ENCODE measurements at places on chromosomes 1 and 21.

DNA sequence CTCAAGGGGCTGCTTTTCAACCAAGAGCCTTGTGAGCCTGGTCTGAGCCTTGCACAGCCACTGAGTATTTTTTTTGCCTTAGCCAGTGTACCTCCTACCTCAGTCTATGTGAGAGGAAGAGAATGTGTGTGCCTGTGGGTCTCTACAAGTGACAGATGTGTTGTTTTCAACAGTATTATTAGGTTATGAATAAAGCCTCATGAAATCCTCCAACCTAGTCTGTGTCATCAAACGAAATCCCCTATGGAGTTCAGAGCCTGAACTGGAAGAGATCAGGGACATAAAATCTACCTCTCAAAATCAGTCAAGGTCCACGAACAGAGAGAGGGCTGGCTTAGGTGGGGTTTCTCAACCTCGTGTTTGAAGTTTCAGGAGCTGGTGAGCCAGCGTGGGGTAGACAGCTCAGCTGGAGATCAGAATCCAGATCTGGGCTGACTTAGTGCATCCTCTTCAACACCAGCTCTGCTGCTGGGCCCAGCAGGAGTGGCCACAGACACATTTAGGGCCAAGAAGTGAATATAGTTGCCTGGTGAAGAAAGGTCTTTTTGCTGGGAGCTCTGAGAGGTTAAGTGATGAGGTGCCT lies 8.2 kb downstream of the XKR8 start:
- no peak for DNase-seq

DNA sequence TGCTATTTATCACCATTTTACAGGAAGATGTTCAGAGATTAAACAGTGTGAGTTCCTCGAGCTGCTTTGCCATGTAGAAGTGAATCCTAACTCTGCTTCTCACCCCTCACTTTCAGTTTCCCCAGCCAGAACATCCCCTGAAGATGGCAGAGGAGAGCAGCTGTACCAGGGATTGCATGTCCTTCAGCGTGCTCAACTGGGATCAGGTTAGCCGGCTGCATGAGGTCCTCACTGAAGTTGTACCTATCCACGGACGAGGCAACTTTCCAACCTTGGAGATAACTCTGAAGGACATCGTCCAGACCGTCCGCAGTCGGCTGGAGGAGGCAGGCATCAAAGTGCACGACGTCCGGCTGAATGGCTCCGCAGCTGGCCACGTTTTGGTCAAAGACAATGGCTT lies 16.9 kb downstream of the TENT5C start:
- no peak for DNase-seq

- DNase-seq: no peak
These were observed 307.8 kb upstream of the USP25 start for GRCh38 chr21:15421947-15422346.

DNA sequence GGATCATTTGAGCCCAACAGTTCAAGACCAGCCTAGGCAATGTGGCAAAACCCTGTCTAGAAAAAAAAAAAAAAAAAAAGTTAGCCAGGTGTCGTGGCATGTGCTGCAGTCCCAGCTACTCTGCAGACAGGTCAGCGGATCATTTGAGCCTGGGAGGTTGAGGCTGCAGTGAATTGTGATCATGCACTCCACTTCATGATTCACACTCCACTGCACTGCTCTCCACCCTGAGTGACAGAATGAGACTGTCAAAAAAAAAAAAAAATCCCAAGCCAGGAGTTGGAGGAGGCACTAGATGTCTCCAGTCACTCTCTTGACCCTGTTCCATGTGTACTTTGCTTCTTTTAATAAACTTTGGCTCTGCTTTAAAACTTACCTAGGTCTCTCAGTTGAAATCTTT lies 51.0 kb upstream of the OLFM3 start:
- peak; percentile 25 for DNase-seq

DNA sequence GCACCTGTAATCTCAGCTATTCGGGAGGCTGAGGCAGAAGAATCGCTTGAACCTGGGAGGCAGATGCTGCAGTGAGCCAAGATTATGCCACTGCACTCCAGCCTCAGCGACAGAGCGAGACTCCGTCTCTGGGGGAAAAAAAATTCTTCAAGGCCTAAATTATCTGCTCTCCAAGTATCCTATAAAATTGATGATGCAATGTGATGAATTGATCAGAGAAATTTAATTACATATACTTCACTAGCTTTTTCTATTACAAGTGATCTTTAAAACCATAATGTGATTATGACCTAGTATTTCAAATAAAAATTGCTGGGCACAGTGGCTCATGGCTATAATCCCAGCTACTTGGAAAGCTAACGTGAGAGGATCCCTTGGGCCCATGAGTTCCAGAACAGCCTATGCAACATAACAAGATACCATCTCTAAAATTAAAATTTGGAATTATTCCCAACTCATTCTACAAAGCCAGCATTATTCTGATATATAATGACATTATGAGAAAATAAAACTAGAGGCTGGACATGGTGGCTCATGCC lies 43.7 kb downstream of the ARID4B start:
- no peak for DNase-seq

GRCh38 chr1:25555753-25556092 lies 12.3 kb downstream of the LDLRAP1 start:
- no peak for DNase-seq

GRCh38 chr1:23367791-23368561 lies 1.7 kb downstream of the ZNF436 start:
- DNase-seq: peak; percentile 99

DNA sequence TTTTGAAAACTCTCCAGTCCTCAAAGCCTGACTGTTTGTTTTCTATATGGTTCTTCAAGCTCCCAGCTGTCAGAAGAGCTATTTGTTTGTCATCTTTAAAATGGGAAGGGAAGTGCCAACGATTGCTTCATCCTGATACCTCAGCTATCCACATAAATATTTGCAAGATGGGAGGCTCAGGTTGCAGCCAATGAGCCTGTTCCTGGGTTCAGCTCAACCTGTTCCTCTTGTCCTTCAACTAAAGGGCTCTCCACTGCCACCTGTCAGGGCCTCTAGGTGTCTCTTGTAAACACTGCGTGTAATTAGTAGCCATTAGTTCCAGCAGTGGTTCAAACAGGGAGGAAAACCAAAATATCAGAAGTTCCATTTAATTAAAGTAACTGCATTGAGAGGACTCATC lies 445.1 kb downstream of the AJAP1 start:
- DNase-seq: no peak

GRCh38 chr1:164559342-164560051 lies 513 bp downstream of the PBX1 start:
- no peak for DNase-seq

- no peak for DNase-seq
These were observed 113.4 kb upstream of the DNAH14 start for GRCh38 chr1:224816062-224816461.

DNA sequence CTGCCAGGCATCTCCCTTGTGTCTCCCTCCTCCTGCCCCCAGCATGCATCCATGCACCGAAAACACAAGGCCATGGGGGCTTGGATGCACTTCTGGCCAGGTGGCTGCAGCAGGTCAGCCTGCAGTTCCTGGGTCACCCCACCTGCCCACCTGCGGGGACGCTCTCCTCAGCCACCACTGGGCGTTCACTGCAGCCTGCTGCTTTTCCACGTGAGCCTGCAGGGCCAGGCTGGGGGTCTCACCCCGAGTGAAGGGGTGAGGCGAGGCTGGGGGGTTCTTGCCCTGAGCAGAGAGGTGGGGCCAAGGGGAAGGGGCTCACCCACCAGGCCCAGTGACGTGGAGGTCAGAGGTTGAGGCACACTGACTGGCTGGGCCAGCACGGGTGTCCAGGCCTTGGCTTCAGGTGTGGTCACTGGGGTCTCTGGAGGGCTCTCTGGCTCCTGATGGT lies 64.6 kb downstream of the WNT9A start:
- no peak for DNase-seq

DNA sequence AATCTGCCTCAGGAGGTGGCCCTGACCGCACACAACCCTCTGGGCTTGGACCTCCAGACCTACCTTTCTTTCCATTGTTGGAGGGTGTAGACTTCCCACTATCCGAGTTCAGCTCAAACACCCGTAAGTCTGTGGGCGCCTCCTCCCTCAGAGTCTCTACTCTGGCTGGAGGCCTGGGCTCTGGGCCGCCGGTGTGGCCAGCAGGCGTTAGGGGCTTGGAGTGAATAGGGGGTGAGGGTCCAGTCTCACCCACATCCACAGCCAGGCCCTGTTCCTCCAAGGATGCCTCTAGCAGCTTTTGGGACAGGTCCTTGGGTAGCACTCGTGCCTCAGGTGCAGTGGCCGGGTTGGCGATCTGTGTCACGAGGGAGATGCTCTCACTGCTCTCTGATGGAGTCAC lies 13.9 kb downstream of the TSSK3 start:
- no peak for DNase-seq

- DNase-seq: no peak
These were observed 673 bp downstream of the CD46 start for GRCh38 chr1:207752456-207752998.

GRCh38 chr1:227395426-227396028 lies 77.2 kb upstream of the CDC42BPA start:
- no peak for DNase-seq

DNA sequence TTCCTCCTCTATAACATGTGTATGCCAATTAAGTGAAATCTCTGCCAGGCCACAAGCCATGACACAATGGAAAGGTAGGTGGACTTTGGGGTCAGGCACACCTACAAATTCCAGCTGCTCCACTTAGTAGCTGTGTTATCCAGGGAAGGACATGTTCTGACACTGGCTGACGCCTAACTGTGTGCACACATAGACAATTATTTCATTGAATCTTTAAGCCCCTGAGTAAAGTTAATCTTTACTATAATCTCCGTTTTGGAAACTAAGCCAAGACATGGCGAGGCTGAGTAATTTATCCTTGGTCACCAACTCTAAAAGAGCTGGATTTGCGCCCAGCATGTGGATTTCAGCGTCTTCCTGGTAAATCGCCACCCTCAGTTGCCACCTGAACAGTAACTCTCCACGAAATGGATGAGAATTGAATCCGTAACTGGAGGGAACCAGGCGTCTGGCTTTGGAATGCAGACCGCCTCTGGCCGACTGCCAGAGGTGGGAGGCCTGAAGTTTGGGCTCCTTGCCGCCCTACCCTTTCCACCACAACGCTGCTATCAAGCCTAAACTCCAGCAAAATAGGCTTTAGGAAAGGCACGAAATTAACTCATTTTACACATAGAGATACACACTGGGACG lies 888 bp upstream of the SNRPE start:
- DNase-seq: peak; percentile 10

GRCh38 chr1:216815260-216816131 lies 92.3 kb upstream of the ESRRG start:
- peak; percentile 17 for DNase-seq

- no peak for DNase-seq
These were observed 16.7 kb upstream of the PDE9A start for GRCh38 chr21:42636520-42637266.

- no peak for DNase-seq
These were observed 11.6 kb downstream of the ERRFI1 start for GRCh38 chr1:8014381-8014988.

DNA sequence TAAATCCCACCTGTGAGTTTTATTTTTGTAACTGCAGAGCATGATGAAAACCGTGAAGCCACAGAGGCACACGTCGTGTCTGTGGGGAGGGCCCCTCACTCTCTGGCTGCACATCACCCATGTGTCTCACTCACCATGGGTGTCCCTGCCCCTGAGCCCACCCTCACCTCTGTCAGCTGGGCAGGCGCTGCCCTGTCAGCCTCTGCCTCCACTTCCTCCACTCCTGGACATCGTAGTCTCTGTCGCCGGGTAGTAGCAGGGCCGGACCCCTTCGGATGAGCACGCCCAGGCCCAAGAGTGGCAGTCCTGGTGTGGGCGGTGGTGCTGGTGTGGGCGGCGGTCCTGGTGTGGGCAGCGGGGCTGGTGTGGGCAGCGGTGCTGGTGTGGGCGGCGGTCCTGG lies 37.3 kb downstream of the COL18A1 start:
- DNase-seq: no peak

DNA sequence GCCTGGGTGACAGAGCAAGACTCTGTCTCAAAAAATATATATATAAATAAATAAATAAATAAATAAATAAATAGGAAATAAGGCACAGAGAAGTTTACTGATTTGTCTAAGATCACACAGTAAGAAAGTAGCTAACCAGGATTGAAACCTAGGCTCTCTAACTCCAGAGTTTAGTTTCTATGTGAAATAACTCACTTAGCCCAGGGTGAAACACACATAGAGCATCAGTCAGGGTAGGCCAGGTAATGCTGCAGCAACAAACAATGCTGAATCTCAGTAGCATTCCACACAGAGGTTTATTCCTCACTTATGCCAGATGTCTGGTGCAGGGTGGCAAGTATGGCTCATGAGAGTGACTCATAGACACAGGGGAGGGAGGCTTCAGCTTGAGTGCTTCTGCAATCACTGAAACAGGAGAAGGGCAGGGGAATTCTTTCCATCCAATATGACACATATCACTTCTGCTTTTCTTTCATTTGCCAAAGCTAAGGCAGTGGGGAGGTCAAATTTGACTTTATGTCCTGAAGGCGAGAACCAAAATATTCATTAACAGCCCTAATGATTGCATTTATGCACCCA lies 37.1 kb upstream of the KANK4 start:
- peak; percentile 18 for DNase-seq

DNA sequence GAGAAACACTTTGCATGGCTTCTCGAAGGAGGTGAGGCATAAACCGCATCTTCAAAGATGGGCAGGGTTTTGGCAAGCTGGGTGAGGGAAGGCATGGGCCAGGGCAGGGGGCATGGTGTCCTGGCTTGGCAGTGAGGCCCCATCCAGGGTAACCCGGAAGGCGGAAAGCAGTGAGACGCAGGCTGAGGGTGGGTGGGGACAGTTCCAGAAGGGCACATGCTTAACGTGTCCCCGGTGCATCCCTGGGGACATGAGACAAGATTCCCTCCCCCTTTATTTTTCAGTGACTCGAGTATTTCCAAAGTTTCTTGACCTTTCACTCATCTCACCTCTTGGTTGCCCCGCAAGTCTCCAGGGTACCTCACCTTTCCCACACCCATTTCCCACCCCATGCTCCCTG lies 122.8 kb upstream of the SLC25A33 start:
- DNase-seq: no peak

DNA sequence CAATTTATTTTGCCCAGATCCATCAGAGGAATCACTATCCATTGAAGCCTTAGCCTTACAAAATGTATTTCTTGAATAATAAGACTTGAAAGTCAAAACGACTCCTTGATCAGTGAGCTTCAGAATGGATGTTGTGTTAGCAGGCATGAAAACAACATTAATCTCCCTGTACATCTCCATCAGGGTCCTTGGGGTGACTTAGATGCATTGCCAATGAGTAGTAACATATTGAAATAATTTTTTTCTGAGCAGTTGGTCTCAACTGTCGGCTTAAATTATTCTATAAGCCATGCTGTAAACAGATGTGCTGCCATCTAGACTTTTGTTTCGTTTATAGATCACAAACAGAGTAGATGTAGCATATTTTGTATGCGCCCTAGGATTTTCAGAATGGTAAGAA lies 482.0 kb downstream of the AMY1C start:
- DNase-seq: no peak

DNA sequence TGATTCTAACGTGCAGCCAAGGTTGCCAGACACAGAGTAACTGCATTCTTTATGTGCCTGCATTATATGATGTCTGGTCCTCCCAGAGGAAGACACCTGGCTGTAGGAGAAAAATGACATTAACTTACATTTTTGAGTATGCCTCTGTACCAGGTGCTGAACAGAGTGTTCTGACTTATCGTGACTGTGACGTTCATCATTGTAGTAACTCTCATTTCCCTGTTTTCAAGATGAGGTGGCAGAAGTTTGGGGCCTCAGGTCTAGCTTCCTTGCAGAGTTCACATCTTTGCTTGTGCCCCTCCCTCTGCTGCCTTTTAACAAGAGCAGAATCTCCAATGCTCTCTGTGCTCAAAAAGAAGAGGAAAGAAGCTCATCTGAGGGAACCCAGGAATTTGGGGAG lies 488.0 kb downstream of the AJAP1 start:
- DNase-seq: no peak
